ENCODE measurements at places on chromosomes 11 and 22.
A peak's percentile ranks its signal among the peaks of the same experiment; 100 is the strongest.

DNA sequence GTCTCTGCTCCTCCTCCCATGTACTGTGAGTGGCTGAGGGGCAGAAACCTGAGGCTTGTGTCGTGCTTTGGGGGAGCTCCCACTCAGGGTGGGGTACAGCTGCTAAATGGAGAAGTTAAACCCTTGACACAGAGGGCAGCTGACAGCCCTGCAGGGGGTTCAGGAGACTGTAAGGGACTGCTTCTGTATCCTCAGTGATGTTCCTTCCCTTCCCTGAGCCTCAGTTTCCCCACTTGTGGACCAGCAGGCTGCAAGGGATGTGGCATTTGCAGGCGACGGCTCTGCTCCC lies 15.6 kb downstream of the SYNGR1 start:
- no peak for DNase-seq

DNA sequence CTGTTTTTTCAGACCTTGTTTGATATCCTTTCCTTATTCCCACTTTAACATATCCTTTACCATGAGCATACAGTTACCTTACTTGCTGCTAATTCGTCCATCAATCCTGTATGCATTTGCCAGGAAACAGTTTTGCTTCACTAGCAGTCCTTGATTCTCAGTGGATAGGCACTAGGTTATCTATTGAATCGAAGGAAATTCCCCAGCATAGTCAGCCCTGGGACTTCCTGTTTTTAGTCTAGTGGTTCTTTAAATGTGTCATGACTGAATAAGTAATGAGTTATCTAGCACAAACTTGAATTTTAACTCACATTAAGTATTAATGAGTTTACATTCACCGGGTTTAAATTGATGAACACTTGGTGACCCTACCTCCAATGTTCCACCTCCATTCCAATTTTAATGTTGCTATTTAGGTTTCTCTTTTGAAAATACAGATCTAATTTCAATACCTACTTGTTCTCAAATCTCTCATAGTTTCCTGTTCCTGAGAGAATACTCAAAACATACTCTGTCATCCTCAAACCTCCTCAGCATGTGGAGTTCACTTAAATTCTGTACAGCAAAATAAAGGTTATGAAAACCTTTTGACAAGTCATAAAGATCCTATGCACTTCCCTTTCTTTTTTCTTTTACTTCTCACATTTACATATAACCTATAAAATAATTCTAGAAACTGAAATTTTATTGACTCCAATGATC lies 1375.1 kb upstream of the TENM4 start:
- no peak for DNase-seq

- DNase-seq: no peak
Measured at GRCh38 chr11:90842681-90843080, 619.8 kb upstream of the CHORDC1 start.

GRCh38 chr11:17443423-17443822 lies 33.2 kb downstream of the ABCC8 start:
- DNase-seq: no peak

DNA sequence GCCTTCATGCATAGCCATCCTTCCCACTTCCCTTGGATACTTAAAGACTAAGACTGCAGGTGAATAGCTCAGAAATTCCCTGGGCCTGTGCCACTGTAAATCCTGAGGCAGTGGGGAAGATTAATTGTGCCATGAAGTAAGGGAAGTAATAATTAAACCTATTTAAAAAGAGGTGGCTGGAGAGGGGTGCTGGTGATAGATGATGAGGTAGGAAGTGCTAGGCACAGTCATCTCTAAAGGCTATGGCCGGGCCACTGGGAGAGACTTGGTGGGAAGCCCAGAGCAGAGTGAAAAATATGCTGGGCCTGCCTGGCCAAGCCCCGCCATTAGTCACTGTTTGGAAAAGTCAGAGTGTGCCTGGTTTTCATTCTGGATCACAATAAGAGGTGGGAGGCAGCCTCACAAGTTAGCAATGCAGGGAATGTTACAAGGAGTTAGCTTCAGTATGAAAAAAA lies 197.2 kb upstream of the PITPNB start:
- DNase-seq: no peak

DNA sequence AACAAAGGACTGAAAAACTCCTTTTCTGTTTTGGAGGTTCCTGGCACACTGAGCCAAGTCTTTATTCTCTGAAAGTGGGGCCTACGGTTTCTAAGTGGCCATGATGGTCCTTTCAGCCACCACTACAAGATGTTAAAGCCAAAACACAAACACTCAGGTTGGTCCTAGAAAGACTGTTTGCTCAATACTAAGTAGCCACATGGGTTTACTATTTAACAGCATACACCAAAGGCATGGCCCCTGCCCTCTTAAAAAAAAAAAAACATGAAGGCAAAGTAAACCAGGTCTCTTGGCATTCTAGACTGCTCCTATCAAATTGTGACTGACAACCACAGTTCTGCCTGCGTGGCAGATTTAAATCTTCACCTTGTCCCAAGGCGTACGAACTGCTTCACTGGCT lies 123.6 kb upstream of the BID start:
- DNase-seq: no peak

DNA sequence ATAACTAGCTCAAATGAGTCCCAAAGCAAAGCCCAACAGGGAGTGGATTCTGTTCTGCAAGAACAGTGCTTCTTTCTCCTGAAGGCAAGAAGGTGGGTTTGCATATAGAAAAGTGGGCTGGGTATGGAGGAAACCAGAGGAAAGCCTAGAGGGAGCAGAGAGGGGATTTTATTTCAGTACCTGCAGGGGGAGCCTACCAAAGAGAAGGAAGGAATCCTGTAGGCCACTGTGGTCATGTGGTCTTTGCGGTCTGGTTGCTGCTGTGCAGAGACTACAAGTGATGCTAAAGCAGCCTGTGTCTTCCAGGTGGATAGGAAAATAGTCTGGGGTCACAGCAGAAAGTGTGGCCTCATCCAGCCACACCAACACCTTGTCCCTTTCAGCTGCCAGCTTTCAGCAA lies 33.2 kb upstream of the ZBTB16 start:
- DNase-seq: peak; percentile 10

DNA sequence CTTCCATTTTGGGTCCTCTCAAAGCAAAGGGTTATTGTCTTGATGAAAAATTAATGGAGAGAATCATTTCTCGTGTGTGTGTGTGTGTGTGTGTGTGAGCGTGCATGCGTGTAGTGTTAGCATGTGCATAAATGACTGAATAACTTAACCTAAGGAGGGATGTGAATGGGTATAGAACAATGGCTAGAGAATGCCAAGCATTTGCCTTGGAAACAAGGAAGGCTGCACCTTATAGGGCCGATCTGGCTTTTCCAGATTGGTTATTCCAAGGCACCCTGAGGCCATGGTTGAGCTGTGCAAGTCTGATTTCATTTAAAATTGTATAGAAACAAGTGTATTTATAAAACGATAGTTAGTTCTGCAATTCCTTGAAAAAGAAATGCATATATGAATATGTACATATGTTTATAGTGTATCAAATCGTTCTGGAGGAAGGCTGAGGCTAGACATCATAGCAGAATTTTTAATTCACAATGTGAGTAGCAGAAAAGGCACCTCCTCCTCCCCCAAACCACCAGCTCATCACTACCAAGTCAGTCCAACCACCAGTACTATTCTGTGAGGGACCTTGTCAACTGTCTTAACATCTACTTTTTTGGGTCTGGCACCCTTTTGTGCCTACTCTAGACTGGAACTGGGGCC lies 322.7 kb upstream of the ISX start:
- DNase-seq: no peak

- DNase-seq: peak; percentile 20
Measured at GRCh38 chr11:72924568-72925190, 110.5 kb downstream of the ATG16L2 start.

DNA sequence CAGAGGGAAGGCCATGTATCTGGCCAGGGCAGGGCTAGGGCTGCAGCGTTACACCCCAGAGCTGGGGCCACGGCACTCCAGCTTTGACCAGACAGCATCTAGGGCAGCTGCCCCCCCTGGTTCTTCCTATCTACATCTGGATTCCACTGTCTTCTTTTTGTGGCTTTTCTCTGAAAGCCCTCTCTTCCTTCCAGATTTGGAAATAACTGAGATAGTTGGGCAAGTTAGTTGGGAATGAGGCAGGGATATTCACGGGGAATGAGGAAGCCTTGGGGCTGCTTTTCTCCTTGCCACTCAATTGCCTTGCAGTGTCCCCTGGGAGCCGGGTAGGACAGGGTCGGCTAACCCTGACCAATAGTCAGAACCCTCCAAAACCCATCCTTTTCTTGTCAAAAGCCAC lies 26.8 kb downstream of the CLMP start:
- DNase-seq: no peak

- no peak for DNase-seq
Measured at GRCh38 chr22:24291515-24292201, 21.0 kb downstream of the SPECC1L start.

GRCh38 chr11:35750981-35751663 lies 88.5 kb downstream of the TRIM44 start:
- DNase-seq: no peak

DNA sequence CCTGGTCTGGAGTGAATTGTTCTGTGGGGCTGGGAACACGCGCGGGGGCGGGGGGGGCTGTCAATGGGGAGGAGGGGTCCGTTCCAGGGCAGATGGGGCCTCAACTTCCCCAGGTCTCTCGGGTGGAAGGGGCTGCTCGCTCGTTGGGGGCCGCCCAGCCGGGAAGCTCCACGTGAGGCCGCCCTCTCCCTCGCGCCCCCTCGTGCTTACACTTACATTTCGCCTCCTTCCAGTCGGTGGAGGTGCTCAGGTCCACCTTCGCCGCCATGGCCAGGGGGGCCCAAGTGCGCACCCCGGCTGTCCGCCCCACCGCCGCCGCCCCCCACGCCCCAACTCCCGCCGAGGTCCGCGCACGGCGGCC lies 452 bp downstream of the MACROD1 start:
- DNase-seq: no peak

All from CD4-positive, alpha-beta T cell treated with Interleukin-6 at 100 ng/mL for 8 hours (primary cell).